Cortex of kidney (tissue), 1 donor: ENCODE measurements at places on chromosomes 7 and 10.

- DNase-seq, result no peak
Observed at GRCh38 chr7:46654546-46655443, 733.7 kb upstream of the IGFBP3 start.

DNA sequence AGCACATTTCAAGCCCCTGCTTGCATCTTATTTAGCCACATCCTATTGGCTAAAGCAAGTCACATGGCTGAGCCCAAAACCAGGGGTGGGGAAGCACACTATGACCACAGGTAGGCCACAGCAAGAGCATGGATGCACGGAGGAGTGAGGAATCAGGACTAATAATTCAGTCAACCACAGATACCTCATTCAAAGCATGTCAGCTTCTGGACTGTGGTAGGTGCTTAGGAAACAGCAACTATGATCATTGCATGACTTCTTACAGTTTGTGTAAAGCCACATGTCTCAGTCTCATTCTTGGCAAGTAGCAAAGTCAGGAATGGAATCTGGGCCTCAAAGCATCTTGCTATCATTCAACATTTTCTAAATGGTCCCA lies 79.0 kb upstream of the EMX2 start:
- no peak for DNase-seq

- DNase-seq, result no peak
Observed at GRCh38 chr10:61754587-61755550, 92.1 kb downstream of the CABCOCO1 start.

DNA sequence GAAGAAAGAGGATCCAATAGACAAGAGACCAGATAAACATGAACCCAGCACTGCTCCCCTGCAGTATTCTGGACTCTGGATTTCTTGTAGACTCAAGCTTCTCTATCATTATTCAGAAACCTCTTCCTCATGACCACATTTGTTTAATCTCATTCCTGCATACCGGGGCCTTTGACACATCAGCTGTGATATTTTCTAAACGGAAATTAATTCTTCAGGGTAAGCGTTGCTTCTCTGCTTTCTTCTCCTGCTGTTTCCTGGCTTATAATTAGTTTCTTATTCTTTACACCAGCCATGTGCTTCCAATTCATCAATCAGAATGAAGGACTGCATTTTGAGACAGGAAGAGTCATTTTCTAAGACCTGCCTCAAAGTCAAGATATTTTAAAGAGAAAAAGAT lies 54.2 kb upstream of the TARP start:
- DNase-seq, result no peak

DNA sequence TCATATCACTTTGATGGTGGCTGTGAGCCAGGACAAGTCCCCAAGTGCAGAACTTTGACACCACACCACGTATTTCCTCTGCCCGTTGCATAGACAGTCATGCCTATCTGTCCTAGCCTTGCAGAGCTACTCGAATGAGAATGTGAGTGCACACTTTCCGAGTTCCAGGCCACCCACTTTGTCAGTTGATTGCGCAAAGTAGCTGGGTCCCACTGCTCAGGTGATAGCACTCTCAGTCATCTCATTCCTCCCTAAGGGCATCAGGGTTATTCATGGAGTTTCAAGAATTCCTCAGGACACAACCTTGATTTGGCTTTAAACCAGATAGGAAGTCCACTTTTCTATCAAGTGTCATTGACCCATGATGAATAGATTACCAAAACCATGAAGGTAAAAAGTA lies 19.3 kb downstream of the LSM5 start:
- no peak for DNase-seq

DNA sequence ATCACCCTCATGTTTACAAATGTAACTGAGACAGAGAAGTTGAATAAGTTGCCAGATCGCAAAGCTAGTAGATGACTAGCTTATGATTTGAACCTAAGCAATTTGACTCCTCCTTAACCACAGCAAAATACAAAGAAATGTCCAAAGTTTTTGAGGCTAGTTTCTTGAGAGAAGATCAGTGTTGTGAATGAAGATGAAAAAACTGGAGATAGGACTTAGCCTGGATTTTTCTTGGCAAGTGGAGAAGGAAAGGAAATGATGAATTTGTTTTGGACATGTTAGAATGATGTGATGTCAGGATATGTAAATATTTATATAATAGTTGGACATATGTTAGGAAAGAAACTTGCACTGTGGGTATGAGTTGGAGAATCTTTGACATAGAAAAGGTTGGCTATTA lies 149.8 kb downstream of the LSMEM1 start:
- no peak for DNase-seq

- DNase-seq, result no peak
Observed at GRCh38 chr7:28239823-28240204, 59.2 kb upstream of the JAZF1 start.

- DNase-seq, result no peak
Observed at GRCh38 chr7:155911471-155912105, 99.3 kb upstream of the SHH start.

DNA sequence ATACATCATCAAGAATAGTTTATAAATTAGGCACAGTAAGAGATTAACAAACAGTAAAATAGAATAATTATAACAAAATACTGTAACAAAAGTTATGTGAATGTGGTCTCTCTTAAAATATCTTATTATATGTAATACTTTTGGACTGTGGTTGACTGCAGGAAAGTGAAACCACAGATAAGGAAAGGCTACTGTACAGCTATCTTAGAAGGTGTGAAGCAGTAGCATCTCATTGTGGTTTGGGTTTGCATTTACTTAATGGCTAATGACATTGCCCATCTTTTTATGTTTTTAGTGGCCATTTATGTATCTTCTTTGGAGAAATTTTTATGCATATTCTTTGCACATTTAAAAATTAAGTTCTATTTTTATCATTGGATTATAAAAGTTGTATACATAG lies 296.4 kb upstream of the MAGI2 start:
- no peak for DNase-seq

DNA sequence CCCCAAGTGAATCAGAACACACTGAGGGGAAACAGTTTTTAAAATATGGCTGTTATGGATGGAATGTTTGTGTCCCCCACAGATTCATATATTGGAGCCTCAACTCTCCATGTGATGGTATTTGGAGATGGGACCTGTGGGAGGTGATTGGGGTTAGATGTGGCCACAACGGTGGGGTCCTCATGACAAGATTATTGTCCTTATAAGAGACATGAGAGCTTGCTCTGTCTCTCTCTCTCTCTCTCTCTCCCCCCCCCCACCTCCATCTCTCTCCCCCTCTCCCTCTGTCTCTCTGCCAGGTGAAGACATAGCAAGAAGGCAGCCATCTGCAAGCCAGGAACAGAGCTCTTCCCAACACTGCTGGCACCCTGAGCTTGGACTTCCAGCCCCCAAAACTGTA lies 315.8 kb upstream of the MGMT start:
- no peak for DNase-seq

DNA sequence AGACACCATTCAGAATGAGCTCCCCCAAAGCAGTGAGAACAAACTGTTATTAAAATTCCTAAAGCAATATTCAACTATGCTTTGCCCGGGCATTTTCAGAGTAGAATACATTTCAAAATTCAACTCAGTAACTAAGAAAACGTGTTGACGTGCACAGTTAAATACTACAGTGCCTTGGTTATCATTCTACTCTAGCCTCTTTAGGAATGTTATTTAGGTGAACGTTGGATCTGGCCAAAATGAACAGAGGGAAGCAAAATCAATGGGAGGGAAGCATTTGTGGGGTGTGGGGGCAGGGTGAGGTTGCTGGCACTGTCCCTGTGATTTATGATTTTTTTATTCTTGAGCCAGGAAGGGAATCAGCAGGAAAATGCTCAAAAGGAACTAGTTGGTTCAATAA lies 27.5 kb downstream of the RSU1 start:
- DNase-seq, result no peak

DNA sequence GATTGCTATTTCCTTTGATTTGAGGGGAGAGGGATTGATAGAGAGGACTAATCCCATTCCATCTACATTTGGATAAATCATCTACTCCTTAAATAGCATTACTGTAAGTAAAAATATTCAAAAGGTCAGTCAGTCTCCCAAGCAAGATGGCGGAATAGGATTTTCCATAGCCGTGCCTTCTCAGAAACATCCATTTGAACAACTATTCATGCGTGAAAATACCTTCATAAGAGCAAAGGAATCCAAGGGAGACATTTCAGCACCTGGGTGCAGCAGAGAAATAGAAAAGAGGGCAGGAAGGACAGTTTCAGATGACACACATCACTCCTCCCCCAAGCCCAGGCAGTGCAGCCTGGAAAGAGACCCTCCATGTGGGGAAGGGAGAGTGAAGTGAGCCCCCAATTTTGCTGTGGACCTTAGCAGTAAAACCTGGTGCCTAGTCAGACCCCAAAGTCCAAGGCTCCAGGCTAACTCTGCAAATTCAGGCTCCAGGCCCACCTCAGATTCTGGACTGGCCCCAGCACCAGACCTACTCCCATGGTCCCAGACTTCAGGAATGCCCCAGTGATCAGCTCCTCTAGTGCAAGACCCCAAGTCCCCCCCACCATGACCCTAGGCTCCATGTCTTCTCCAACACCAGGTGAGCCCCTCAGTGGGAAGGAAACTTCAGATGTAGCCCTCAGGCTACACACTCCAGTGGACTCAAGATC lies 104.3 kb upstream of the LANCL2 start:
- no peak for DNase-seq

DNA sequence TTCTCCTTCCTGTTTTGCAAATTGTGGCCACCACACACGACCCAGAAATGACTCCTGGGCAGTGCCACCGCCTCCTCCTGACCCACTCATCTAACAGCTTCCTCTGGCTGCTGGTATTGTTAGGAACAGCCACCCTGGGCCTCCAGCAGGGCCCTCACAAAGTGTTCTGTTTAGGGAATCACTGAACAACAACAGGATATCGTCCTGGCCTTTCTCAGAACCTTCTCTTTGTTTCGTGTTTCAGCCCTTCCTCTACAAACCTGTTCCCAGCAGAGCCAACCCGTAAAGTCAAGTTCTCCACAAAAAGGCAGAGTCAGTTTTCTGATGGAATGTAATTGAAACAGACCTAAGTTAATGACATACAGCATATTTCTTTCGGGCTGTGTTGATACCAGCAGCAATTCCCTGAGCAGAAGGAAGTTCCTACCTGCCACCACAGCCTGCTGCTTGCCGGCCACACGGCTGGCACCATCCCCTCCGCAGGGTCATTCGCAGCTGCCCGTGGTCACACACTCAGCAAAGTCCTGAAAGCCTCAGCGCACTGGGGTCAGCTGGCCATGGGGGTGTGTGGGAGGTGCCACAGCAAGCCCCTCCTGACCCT lies 91.7 kb upstream of the PITRM1 start:
- no peak for DNase-seq

- no peak for DNase-seq
Observed at GRCh38 chr10:84270708-84271107, 25.9 kb downstream of the RGR start.

- no peak for DNase-seq
Observed at GRCh38 chr7:66247380-66248078, 42.4 kb downstream of the TPST1 start.

GRCh38 chr7:111752022-111752582 lies 189.8 kb upstream of the IMMP2L start:
- DNase-seq, result no peak

GRCh38 chr7:96075510-96076349 lies 246.2 kb downstream of the SLC25A13 start:
- DNase-seq, result no peak

GRCh38 chr10:106830006-106830405 lies 334.5 kb downstream of the SORCS1 start:
- DNase-seq, result no peak

GRCh38 chr10:46006219-46006618 lies 24.2 kb downstream of the NCOA4 start:
- no peak for DNase-seq

GRCh38 chr10:76743169-76743568 lies 894.4 kb downstream of the KCNMA1 start:
- DNase-seq, result no peak

- DNase-seq, result no peak
Observed at GRCh38 chr7:103989785-103990767, 618 bp upstream of the RELN start.

DNA sequence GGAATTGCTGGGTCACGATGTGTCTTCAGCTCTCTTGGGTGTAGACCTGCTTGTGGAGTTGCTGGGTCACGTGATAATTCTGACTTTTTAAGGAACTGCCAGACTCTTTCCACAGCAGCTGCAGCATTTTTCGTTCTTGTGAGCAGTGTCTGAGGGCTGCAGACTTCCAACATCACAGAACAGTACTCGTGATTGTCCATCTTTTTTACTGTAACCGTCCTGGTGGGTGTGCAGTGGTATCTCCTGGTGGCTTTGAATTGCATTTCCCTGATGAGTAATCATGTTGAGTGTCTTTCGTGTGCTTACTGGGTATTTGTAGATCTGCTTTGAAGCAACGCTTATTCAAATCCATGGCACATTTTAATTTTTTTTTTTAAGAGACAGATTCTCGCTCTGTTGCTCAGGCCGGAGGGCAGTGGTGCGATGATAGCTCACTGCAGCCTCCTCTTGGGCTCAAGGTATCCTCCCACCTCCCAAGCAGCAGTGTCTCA lies 22.7 kb downstream of the INPP5A start:
- DNase-seq, result no peak

- no peak for DNase-seq
Observed at GRCh38 chr7:130387628-130388403, 7.5 kb downstream of the CPA1 start.

GRCh38 chr10:91000985-91001384 lies 80.1 kb upstream of the ANKRD1 start:
- no peak for DNase-seq

- no peak for DNase-seq
Observed at GRCh38 chr7:155219154-155219531, 78.5 kb upstream of the INSIG1 start.

- no peak for DNase-seq
Observed at GRCh38 chr10:86936661-86937501, 20.5 kb downstream of the MMRN2 start.

- DNase-seq, result no peak
Observed at GRCh38 chr7:106117786-106118544, 5.9 kb upstream of the SYPL1 start.

DNA sequence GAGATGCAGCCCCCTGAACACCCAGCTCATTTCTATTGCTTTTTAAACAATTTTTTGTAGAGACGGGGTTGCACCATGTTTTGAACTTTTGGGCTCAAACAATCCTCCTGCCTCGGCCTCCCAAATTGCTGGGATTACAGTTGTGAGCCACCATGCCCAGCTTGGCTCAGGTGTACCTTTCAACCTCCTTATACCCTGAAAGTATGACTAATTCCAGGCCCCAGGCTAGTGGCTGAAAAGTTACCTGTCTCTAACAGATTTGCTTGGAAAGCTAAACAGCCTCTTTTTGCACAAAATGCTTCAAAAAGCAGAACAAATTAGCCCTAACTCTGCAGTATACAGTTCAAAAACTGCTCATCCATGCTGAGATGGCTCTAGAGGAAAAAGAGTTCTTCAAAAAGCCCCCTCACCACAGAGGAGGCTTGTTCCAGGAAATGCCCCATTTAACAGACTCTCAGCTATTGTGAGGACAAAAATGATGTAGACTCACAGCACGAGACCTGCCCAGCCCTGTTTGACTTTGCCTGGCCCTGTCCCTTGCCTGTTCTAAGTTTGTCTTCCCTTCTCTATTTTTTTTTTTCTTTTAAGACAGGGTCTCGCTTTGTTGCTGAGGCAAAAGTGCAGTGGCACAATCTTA lies 13.4 kb upstream of the AP1S1 start:
- DNase-seq, result no peak

GRCh38 chr10:6507311-6507710 lies 72.8 kb downstream of the PRKCQ start:
- no peak for DNase-seq

GRCh38 chr7:37410305-37411229 lies 38.1 kb downstream of the ELMO1 start:
- DNase-seq, result no peak
